ENCODE measurements at places on chromosomes 7 and 10.

DNA sequence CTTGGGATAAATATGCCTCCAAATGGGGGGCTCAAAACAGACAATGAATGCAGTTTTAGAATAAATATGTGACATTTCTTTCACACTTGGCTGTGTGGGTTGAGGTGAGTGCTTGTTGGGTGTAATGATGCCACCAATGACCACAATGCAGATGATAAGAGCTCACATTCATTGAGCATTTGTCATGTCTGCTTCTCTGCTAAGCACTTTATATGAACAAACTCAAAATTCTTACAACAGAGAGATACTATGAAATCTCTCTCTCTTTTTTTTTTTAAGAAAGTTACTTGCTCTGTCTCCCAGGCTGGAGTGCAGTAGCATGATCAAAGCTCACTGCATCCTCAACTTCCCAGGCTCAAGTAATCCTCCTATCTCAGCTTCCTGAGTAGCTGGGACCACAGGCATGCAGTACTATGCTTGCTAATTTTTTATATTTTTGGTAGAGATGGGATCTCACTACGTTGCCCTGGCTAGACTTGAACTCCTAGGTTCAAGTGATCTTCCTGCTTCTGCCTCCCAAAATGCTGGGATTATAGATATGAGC, 185.4 kb downstream of the JCAD start:
- peak; percentile 21 for DNase-seq

- no peak for DNase-seq
Observed at GRCh38 chr7:158282461-158283001, 305.1 kb downstream of the PTPRN2 start.

- no peak for DNase-seq
Observed at GRCh38 chr10:124237282-124237961, 144.0 kb upstream of the CHST15 start.

DNA sequence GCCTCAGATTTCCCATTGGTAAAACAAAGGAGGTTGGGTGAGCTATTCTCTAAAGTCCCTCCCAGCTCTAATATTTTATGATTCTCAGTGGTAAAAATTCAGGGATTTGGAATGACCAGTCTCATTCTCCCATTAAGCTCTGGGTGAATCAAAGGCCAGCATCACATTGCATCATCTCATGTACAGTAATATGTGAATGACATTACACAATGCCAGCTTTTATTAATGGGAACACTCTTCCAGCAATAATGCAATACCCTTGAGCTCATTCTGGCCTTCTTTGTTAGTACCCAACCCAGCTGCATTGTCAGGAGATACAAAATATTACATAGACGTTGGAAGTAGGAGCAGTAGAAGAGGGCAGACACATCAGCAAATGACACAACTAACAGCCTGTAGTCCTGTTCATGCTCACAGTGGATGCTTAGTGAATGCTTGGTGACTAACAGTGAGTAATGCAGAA, 100.0 kb upstream of the EGR2 start:
- DNase-seq: peak; percentile 97

- DNase-seq: no peak
Observed at GRCh38 chr7:140610204-140611165, 30.1 kb downstream of the DENND2A start.

GRCh38 chr7:36348256-36348655, 41.4 kb upstream of the ANLN start:
- DNase-seq: peak; percentile 66

GRCh38 chr10:102678842-102679289, 34.6 kb downstream of the TRIM8 start:
- peak; percentile 70 for DNase-seq

DNA sequence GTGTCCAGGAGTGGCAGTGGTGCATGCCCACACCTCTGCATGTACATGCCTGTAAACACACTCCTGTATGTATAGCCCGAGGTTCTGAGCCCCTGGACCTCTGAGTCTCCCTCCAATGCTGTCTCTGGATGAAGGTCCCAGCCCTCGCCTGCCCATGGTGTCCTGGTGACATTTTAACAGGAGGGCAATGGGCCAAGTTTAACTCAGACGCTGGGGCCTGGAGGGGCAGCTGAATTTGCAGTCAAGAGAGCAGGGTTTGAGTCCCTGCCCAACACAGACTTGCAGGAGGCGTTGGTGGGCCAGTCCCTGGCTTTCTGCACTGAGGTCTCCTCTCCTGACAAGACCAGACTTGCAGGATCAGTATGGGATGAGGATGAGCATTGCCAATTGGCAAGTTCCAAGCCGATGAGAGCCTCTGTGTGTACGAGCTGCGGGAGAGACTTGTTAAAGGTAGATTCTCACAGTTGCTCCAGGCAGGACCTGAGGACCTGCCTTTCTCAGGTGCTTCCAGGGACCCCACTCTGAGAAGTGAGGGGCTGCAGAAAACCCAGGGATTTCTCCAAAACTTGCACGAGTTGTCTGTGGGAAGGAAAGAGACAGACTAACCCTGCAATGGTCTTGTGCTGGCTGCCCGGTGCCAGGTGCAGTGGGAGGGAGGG, 141.9 kb downstream of the ELFN1 start:
- DNase-seq: no peak

DNA sequence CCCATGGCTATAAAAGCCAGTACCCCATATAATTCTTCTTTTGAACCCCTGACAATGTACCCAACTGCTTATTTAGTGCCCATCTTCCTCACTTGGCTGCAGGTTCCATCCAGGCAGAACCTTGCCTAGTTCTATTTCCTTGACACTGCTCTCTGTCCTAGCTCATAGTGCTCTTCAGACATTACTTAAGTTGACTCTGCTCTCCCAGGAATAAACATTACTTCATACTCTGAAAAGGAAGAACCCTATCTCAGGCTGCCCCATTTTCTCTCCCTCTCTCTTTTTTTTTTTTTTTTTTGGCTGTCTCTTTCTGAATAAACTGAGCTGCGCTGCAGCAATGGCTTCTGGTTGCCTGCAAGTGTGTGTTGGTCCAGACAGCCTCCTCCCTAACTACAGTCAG, 21.0 kb downstream of the ACTA2 start:
- peak; percentile 38 for DNase-seq

GRCh38 chr10:76282061-76283025, 850.9 kb downstream of the LRMDA start:
- DNase-seq: no peak

DNA sequence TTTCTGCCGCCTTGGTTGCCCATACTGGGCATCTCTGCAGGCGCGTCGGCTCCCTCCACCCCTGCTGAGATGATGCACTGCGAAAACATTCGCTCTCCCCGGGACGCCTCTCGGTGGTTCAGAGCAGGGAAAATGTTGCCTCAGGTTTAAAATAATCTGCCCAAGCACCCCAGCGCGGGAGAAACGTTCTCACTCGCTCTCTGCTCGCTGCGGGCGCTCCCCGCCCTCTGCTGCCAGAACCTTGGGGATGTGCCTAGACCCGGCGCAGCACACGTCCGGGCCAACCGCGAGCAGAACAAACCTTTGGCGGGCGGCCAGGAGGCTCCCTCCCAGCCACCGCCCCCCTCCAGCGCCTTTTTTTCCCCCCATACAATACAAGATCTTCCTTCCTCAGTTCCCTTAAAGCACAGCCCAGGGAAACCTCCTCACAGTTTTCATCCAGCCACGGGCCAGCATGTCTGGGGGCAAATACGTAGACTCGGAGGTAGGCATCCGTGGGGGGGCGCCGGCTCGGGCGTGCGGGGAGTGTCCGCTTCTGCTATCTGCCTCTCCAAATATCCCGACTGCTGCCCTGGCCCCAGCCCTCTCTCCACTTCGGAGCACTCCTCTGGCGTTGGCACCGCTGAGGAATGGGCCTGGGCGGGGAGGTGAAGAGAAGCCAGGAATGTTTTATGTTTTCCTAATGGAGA, at the start of gene CAV1:
TSS of gene CAV1 (plus strand) at position 428 of the 689 bp plus-strand sequence. CDS start at position 455, 27 bp downstream.
- DNase-seq: peak; percentile 95

- DNase-seq: no peak
Observed at GRCh38 chr10:69287181-69287580, 8.9 kb downstream of the HK1 start.

- no peak for DNase-seq
Observed at GRCh38 chr10:125049216-125049881, 107.4 kb downstream of the ZRANB1 start.

DNA sequence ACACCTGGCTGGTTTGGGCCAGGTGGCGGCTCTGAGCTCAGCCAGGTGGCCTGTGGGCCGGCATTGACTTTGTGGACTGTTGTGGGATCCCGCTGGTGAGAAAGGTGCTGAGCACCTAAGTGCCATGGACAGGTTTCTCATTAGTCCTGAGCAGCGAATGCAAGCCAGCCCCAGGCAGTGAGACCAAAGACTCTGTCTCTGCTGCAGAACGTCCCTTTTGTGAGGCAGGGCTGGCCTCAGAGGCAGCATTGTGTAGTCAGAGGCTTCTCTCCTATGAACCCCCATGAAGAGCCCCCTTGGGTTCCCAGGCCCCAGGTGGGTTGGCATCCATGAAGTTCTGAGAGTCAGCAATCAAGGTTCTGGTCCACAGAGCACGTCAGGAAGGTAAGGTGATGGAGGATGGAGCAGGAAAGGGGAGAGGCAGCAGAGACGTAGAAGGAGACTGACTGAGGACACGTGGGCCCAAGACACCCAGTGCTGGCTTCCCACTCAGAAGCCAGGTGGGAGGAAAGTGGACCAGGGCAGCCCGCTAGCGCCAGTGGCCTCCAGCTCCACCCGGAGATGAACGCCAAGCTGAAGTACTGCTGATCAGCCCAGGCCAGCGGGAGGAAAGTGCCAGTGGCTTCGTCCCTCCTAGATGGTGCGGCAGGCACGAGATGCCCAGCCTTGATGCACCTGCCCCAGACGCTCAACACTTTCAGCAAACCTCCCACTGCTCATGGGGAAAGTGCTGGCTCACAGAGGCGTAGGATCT, 19.2 kb upstream of the PTPRN2 start:
- no peak for DNase-seq

DNA sequence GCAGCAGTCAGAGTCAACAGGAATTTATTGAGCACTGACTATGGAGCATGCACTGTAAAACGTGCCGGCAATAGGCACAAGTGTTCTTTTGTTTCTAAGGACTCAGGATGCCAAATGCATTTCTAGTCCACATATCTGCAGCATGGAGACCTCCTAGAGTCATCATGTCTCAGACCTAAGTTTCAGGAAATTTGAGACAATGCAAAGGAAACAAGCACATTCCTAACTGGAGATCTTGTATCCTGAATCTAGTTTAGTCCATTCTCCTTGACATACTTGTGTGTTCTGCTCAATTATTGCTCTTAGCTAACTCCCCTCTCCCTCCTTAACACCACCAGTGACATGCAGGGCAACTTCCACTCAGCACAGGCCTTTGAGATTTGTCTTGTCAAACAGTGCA, 173.2 kb downstream of the ZNF438 start:
- DNase-seq: peak; percentile 73

DNA sequence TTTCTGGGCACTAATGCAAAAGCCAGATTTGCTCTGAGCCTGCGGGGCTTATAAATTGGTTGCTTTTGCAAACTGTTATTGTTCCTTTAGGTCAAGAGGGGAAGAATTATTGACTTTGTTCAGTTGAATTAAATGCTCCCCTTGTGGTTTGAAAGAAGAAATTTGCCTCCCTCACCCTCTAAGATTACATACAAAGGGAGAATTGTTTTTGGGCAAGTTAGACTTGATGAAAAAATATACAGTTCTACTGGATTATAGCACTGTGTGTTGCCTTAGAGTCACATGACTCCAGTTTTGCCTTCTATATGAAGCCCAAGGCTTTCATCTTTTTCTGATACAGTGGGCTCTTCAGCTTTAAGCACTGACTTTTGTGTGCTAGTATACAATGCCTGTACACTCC, 1265.8 kb upstream of the LRRTM3 start:
- DNase-seq: no peak

DNA sequence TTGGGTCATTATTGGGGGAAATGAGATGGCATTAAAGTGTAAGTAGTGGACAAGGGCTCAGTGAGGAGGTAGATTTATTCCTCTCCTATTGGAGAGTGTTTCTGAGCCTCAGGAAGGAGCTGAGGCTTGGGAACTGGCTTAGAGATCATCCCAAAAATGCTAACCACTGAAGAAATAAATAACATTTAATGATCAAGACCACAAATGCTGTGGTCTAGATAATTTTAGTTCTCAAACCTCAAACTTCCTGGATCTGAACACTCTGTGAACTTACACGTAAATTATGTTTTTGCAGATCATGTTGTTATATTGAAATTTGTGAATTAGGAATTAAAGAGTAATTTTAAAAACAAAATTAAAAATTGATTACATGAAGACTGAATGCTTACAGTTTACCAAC, 27.3 kb downstream of the MDFIC start:
- no peak for DNase-seq

DNA sequence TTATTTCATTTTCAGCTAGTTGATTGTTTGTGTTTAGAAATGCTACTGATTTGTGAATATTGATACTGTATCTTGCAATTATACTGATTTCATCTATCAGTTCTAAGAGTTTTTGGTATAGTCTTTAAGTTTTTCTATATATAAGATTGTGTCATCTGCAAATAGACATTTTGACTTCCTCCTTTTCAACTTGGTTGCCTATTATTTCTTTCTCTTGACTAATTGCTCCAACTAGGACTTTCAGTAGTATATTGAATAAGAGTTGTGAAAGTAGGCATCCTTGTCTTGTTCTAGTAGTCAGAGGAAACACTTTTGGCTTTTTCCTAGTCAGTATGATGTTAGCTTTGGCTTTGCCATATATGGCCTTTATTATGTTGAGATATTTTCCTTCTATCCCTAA, 20.4 kb downstream of the PHTF2 start:
- DNase-seq: no peak

DNA sequence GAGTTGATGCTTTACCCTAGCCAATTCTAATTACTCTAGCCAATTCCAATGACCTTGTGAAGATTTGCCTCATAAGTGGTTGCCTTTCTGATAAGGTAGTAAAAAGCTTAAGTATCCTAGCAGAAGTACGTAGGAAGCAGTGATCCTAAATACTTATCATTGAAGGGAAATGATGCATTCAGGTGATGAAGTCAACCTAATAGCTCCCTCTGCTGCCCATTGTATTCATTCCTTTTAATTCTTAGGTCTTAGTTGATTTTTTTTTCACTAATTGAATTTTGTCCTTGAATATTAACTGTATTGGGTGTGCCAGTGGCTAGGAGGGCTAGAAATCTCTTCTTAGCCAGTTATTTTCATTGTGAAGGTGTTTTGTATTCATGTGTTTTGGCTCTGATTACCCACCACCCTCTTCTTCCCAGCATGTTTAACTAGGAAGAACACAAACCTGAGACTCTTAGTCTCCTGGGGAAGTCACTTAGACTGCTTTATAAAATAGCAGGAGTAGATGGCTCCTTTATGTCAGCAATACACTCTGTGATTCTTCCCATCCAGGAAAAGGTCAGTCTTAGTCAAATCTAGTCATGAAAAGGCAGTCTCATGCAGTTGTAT, 46.3 kb downstream of the PLEKHA8 start:
- DNase-seq: peak; percentile 68
